IPS-NIHi11 (cell line): ENCODE measurements at places on chromosomes 1 and 21.

GRCh38 chr1:239233626-239234025 lies 152.7 kb upstream of the CHRM3 start:
- DNase-seq, result no peak

GRCh38 chr1:100075773-100076172 lies 57.0 kb downstream of the SASS6 start:
- DNase-seq, result no peak

DNA sequence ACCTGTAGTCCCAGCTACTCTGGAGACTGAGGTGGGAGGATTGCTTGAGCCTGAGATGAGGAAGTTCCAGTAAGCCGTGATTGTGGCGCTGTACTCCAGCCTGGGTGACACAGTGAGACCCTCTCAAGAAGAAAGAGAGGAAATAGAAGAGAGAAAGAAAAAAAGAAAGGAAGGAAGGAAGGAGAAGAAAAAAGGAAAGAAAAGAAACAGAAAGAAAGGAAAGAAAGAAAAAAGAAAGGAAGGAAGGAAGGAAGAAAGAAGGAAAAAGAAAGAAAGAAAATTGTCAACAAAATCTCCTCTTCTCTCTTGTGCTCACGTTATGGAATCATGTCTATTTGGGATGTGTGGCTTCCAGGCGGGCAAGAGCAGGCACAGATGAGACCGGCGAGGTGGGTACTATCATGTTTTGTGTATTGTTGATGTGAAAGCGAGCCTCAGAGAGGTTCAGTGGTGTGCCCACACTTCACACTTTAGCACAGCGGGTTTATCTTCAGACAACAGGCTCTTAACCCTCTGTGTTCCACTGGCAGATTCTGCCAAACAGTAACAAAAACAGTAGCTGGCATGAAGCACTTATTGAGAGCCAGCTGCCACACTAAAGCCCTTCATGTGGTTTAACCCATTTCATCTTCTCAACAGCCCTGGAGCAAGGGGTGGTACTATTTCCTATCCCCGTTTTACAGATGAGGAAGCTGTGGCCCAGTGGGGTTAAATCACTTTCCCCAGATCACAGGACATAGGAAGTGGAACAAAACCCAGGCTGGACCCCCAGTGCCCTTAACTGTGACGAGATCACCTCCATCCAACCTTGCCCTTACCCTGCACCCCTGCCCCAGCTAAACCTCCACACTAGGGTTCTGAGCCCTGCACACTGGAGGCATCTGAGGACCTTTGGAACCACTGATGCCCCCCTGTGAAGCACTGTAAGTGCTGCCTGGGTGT lies 94.7 kb upstream of the TARDBP start:
- DNase-seq, result no peak

GRCh38 chr21:29295066-29295650 lies 3.6 kb upstream of the BACH1 start:
- DNase-seq, result no peak

DNA sequence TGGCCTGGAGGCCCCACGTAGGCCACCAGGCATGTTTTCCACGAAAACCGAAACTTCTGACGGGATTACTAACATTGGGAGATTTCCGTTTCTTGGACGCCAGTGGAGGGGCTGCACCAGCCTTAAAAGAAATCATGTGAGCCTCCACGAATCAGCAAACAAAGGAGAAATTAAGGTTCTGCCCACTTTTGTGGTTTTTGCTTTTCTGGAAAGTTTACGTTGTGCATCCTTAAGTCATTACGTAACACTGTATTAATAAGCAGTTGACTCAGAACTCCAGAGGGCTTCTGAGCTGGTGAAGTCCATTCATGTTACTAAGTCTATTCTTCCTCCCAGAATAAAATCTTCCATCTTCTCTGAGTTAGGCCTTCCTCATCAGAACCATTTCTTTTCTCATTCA lies 168.5 kb downstream of the PSMG1 start:
- DNase-seq, result no peak

GRCh38 chr1:89451011-89451410 lies 73.6 kb upstream of the LRRC8B start:
- DNase-seq, result no peak
